ENCODE measurements at places on chromosomes 16 and 17.

- peak; percentile 83 for DNase-seq
Observed at GRCh38 chr17:48546137-48546923, 1.4 kb upstream of the HOXB2 start.

DNA sequence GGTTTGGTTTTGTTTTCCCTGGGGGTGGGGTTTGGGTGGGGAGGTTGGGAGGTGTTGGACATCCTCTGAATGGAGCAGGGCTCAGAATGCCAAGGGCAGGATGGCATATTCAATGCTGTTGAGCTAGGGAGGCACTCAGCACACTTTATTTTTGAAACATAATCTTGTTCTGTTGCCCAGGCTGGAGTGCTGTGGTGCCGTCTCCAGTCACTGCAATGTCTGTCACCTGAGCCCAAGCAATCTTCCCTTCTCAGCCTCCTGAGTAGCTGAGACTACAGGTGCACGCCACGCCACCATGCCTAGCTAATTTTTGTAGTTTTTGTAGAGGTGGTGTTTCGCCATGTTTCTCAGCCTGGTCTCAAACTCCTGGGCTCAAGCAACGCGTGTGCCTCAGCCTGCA lies 186.1 kb downstream of the RPTOR start:
- no peak for DNase-seq

DNA sequence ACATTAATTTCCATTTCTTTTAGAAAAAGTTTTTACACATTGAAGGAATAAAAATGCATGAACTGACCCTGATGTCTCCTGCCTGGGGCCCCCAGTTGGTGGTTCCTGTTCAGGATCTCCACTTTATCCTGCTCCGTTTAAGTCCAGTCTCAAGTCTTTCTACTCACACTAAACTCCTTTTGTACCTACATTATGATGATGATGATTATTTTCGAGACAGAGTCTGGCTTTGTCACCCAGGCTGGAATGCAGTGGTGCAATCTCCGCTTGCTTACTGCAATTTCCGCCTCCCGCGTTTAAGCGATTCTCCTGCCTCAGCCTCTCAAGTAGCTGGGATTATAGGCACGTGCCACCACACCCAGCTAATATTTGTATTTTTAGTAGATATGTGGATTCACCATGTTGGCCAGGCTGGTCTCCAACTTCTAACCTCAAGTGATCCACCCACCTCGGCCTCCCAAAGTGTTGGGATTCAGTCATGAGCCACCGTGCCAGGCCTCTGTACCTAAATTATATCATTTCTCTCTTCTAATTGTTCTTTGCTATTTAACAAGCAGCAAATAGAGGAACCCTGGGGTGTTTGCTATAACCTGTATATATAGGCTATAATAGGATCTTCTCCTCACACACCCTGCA lies 2.2 kb upstream of the FOXK2 start:
- no peak for DNase-seq

DNA sequence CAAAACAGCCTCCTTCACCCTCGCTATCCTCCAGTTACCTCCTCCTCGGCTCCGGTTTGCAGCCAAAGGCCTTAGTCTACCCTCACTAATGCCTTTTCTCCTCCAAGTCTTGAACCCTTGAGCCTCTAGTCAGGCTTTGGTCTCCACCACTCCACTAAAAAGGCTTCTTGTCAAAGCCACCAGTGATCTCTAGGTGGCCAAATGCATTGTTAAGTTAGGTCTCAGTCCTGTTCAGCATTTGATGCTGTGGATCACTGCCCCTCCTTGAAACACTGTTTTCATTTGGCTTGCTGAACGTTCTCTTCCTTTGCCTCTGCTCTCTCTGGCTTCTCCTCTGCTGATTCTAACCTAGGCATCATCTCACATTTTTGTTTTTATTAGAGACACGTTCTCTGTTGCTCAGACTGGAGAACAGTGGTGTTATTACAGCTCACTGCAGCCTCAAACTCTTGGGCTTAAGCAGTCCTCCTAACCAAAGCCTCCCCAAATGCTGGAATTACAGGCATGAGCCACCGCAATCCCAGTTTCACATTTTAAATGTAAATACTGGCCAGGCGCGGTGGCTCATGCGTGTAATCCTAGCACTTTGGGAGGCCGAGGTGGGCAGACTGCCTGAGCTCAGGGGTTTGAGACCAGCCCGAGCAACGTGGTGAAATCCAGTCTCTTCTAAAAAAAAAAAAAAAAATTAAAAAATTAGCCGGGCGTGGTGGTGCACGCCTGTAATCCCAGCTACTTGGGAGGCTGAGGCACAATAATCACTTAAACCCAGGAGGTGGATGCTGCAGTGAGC lies 1.1 kb downstream of the SGF29 start:
- no peak for DNase-seq

DNA sequence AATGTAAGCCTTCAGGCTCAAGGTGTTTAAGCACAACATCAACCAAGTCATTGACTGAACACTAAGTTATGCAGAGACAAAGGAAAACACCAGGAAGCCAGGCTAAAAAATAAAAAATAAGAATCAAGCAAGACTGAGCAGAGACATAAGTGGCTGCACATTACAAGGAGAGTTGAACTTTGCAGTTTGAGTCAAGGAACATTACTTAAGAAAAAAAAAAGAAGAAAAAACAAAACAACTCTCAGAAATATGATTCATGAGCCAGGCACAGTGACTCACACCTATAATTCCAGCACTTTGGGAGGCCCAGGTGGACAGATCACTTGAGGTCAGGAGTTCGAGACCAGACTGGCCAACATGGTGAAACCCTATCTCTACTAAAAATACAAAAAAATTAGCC lies 168.1 kb downstream of the C16orf95 start:
- DNase-seq: no peak

- DNase-seq: no peak
Observed at GRCh38 chr16:57390636-57391295, 13.8 kb upstream of the CCL17 start.

DNA sequence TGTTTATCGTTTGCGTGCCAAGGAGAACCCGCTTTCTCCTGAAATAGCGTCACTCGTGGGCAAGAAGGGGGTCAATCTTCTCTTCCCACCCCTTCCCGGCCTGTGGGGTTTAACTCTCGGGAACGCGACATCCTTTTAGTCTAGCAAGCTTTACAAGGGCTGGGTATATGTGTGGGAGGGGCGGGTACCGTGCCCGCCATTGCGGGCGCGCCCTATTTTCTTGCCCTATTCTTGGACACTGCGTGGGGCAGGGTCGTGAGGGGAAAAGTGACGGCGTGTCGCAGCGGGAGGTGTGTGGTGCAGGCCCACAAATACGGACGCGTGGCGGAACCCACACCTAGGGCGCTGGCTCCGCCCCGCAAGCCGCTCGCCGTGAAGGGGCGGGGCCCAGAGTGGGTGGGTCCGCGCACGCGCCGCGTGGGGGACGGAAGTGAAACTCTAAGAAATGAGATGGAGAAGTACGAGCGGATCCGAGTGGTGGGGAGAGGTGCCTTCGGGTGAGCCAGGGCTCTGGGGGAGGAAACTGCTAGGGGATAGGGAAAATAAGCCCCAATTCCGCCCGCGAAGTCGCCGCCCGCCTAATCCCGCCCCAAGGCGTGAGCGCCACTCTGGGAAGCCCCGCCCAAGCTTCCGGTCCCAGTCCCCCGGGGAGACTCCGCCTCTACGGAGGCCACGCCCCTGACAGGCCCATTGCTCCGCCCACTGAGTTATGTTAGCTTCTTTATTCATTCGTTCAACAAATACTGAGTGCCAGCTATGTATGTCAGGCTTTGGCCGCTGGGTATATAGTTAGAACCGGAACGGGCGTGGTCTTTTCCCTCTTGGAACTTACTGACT lies at the start of gene NEK8:
NEK8 (plus strand) TSS at position 425 of the 837 bp plus-strand sequence; CDS start at position 451, 26 bp downstream.
- peak; percentile 93 for DNase-seq

- DNase-seq: no peak
Observed at GRCh38 chr17:48336986-48337385, 93.0 kb downstream of the SKAP1 start.

GRCh38 chr16:50610331-50611262 lies 62.4 kb downstream of the NKD1 start:
- DNase-seq: peak; percentile 81

DNA sequence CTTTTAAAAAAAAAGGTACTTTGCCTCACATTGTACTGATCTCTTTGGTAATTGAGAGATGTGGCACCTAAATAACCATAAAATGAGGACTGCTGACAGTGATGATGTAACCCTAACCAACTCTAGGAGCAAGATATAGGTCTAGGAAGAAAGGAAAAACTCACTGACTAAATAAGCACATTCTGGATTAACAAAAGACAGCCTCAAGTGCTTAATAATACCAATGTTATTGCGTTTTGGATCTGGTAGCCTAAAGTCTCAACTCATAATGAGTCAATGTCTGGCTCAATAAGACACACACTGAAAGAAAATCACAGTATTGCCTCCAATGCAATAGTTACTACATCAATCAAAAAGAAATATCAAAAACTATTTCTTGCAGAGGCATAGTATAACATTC lies 3.0 kb downstream of the ERN1 start:
- DNase-seq: no peak

- DNase-seq: no peak
Observed at GRCh38 chr16:88549671-88550245, 20.4 kb upstream of the ZC3H18 start.

Data from ELF-1 (cell line).